Thoracic aorta endothelial cell (primary cell): ENCODE measurements at places on chromosomes 2 and 18. TPM values are rescaled to one million over a fixed set of nuclear protein-coding genes. Genes with fewer than 3 reads are reported as not detected.

NLRC4 gene
- total RNA-seq: not detected in 2 replicates

IDH1 gene
- total RNA-seq: 129 and 163 TPM in 2 replicates

ESPNL gene
- under 0.01 TPM in 1 of 2 replicates, not detected in the other for total RNA-seq

BMP10 gene
- not detected in 2 replicates for total RNA-seq

RSAD2 gene
- 0.13 and 0.43 TPM in 2 replicates for total RNA-seq

GATA6 gene
- total RNA-seq: 22.7 and 23.8 TPM in 2 replicates

SCN9A gene
- 1.1 and 2.1 TPM in 2 replicates for total RNA-seq

IRS1 gene
- under 0.01 and 0.07 TPM in 2 replicates for total RNA-seq

CD8A gene
- total RNA-seq: not detected in 2 replicates

AAK1 gene
- 148 and 174 TPM in 2 replicates for total RNA-seq
